Fibroblast of skin of left quadriceps (primary cell): ENCODE measurements at places on chromosomes 5 and 9.

GRCh38 chr5:32476891-32477290 lies 32.4 kb upstream of the ZFR start:
- DNase-seq = no peak

DNA sequence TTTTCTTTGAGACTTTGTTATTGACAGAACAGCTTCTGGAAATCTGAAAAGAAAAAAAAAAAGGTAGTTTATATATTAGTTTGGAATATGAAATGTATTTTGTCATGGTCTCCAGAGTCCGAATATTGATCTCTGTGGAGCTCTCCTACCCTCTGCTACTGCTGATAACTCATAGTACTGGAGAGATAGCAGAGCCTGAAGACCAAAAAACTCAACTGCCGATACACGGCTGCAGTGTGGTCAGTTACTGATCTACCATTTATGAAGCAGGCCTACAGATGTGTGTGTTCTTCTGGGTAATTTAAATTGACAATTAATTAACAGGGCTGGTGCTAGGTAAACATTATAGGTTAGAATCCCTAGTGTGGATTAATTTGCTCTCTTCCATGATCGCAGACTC lies 3.8 kb upstream of the FAM120A start:
- DNase-seq = no peak

DNA sequence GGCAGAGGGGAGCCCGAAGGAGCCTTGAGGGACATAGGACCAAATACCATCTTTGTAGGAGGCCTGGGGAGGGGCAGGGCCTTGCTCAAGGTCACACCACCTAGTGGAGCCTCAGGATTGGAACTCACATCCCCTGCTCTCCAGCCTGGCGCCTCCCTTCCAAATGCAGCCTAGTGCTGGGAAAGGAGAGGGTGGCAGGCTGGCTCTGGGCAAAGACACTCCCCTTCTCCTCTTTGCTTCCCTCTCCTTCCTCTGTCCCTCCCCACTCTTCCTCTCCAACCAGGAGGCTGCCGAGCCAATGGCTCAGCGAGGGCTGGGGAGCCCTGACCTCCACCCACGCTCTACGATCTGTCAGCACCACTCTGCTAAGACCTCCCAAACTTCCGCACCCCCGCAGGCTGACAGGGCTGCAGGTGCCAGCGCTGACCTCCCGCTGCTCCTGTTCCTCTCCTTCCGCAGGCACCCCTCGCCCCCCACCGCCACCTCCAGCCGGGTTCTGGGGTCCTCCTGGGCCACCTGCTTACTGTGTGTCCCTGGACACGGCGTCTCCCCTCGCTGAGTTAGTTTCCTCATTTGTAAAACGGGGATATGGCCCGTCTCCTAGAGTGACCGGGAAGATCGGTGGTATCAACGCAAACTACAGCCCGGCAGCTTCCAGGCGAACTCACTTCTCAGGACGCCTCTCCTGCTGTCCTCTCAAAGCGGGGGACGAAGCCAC lies 52.9 kb downstream of the C9orf50 start:
- DNase-seq = no peak

- no peak for DNase-seq
Observed at GRCh38 chr5:95763941-95764340, 32.8 kb downstream of the RHOBTB3 start.

GRCh38 chr5:148372166-148372725 lies 11.5 kb upstream of the FBXO38 start:
- no peak for DNase-seq

GRCh38 chr5:125483609-125484008 lies 737.2 kb upstream of the ZNF608 start:
- DNase-seq = no peak

GRCh38 chr5:57171816-57172465 lies 1.9 kb upstream of the GPBP1 start:
- no peak for DNase-seq

- DNase-seq = no peak
Observed at GRCh38 chr5:95281226-95281625, 3.7 kb downstream of the MCTP1 start.

DNA sequence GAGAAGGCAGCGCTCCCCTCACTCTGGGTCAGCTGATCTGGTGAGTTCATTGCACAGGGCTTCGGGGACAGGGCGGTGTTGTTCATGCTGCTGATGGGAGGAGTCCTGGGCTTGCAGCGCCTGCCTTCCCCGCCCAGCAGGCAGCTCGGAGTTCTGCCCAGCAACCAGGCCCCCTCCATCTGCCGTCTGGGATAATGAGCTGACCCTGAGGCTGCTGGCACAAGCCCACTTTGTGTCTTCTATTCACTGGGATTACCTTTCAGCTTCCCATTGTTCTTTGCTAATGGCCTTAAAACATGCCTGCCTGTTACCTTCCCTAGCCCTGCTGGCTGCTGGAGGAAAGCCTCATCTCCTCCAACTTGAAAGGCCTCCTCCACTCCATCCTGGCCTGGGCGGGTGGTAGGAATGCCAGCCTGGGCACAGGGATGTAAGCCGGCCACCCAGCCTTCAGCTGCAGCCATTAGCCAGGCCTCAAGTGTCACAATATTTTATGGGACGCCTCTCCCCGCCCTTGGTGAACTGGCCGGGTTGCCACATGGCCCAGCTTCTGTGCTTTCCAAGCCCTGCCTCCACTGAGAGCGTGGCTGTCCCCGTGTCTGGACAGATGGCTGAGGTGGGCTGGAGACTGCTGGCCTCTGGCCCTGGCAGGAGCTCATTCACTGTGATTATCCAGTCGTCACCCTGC lies 70.4 kb downstream of the GADD45G start:
- no peak for DNase-seq

DNA sequence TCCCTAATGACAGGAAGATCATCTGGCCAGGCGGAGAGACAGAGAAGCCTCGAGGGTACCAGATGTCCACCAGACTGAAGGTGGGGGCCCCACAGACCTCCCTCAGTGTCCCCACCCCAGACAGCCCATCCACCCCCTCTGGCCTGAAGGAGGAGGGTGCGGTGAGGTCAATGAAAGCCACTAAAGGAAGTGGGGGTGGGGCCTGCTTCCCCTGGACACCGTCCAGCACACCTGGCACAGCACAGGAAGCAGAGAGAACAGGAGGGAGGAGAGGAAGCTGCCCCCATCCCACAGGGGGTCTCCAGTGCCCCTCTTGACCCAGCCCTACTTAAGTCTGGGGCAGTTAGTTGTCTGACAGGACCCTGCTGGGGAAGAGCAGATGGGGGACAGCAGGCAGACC lies 11.2 kb downstream of the LRRC26 start:
- DNase-seq = no peak

DNA sequence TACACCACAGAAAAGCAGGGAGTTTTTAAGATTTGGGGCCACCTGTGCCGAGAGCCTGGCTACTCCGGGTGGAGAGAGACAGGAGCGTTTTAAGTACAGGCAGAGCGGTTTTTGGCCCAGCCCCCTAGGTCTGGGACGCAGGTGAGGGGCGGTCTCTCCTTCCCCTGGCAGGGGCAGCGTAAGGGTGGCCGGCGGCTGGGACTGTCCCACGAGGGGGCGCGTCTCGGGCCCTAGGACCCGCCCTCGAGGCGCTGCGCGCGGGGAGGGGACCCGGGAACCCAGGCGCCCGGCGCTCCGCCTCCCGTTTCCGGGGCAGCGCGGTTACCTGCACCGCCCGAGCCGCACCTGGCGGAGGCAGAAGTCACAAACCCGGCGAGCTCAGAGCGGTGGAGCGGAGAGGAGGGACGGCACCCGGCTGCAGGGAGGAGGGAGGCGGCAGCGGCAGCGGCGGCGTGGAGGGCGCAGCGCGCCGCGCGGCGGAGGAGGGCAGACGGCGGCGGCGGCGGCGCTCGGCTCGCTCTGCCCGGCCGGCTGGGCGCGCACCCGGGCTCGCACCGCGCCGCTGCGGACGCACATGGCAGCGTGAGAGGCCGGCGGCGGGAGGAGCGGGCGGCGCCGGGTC lies at the start of gene WWC1:
TSS of gene WWC1 (plus strand) at position 304 of the 622 bp plus-strand sequence. CDS start 508 bp downstream, outside the sequence.
- DNase-seq = no peak

GRCh38 chr9:115847216-115847615 lies 306.4 kb upstream of the PAPPA start:
- DNase-seq = no peak

GRCh38 chr5:148312153-148312552 lies at the start of gene SPINK7:
SPINK7 (plus strand) TSS chr5:148312423; CDS start chr5:148312484, 61 bp downstream.
- DNase-seq = no peak

DNA sequence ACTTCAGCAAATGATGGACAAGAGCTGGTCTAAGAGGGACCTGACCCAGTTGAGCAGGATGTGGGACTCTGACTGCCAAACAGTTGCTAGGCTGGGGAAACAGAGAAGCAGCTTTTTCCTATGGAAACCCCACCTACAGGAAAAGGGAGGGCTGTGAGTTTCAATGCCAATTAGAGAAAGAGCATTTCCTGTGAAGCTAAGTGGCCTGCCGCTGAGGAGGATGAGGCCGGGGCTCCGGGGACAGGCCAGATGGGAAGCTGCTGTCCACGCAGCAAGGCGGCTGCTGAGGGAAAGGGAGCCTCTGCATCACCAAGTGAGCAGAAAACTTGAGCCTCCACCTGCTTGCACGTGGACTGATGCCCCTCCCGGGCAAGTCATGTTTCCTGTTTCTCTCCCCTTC lies at the start of gene PCDH12:
TSS of gene PCDH12 (minus strand) at position 90 of the 400 bp plus-strand sequence. CDS start 351 bp downstream, outside the sequence.
- DNase-seq = no peak

GRCh38 chr5:58016877-58017276 lies 443.0 kb downstream of the PLK2 start:
- no peak for DNase-seq

DNA sequence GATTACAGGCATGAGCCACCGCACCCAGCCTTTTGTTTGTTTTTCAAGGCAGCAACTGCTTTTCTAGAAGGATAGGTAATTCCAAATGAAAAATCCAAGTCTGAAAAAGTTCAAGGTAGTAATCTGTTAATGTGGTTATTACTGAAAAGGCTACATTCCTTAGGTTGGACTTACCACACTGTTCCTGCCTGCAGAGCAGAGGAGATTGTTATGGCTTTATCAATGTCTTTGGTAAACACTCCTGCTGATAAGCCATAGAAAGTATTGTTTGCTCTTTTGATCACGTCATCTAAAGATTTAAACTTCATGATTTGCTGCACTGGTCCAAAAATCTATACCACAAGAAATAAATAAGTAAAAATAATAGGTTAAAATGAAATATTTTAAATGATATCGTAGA lies 43.4 kb downstream of the ALDH1A1 start:
- DNase-seq = no peak

DNA sequence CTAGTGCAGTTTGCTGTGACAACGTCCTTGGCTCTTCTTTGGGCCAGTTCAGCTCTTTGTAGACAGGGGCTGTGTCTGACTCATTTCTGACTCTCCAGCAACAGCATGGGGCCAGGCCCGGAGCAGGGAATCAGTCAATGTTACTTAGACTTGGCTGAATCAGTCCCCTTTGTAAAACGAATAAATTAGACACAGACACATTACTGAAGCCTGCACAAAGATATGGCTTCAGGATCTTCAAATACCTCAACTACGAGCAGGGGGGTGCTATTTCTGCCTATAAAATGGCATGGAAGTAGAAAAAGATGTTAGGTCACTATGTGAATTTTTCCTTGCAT lies 204.7 kb downstream of the TTLL11 start:
- DNase-seq = peak; percentile 59

DNA sequence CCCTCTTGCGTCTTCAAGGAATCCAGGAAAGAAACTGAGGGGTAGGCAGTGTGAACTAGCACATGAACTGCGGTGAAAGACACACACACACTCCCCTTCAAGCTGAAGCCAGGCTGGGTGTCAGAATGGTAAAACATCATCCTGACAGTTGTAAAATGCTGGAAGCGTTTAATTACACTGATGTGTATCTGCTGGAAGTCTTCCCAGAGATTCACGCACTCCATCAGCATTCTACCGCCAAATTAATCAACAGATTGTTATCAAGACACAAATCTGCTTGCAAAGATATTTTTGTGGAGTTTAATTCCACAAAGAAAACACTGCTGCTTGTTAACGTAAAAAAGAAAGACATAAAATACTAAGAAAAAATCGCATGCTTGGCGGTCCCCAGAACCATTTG lies 241.0 kb upstream of the NFIL3 start:
- no peak for DNase-seq

- DNase-seq = no peak
Observed at GRCh38 chr9:24439456-24439855, 106.2 kb downstream of the IZUMO3 start.

GRCh38 chr5:87541033-87541432 lies 128.3 kb upstream of the CCNH start:
- peak; percentile 0 for DNase-seq

GRCh38 chr5:83222906-83223305 lies 145.6 kb downstream of the XRCC4 start:
- no peak for DNase-seq

DNA sequence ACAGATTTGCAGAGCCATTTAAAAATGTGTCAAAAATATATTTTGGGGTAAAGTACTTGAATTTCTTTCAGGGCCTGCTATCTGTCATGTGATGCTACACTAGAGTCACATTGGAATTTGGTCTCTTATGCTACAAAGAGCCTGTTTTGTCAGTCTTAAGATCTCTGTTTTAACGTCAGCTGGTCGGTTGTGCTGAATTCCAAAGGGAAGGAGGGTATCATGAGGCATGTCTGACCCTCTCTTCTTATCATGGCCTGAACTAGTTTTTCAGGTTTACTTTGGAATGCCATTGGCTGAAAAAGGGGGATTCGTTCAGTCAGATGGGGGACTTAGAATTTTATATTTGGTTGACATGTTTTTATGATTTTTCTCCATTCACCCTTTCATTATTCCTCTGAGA lies 290.6 kb downstream of the CD180 start:
- no peak for DNase-seq

DNA sequence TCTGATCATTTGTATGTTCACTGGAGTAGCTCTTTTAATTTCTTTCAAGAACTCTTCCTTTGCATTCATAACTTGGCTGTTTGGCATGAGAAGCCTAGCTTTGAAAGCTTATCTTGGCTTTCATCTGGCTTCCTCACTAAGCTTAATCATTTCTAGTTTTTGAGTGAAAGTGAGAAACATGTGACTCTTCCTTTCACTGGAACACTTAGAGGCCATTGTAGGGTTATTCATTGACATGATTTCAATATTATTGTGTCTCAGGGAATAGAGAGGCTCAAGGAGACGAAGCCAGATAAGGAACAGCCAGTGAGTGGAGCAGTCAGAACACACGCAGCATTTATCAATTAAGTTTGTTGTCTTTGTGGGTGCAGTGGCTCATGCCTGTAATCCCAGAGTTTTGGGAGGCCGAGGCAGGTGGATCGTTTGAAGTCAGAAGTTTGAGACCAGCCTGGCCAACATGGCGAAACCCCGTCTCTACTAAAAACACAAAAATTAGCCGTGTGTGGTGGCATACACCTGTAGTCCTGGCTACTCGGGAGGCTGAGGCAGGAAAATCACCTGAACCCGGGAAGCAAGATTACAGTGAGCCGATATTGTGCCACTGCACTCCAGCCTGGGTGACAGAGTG lies 98.3 kb downstream of the UGCG start:
- no peak for DNase-seq

- DNase-seq = no peak
Observed at GRCh38 chr9:91407580-91408318, 15.9 kb downstream of the NFIL3 start.

- no peak for DNase-seq
Observed at GRCh38 chr9:118785456-118785855, 583.8 kb downstream of the BRINP1 start.

GRCh38 chr5:170497311-170498038 lies 6.3 kb upstream of the KCNIP1 start:
- no peak for DNase-seq

- no peak for DNase-seq
Observed at GRCh38 chr9:87732756-87733155, 6.8 kb downstream of the CTSL start.

- no peak for DNase-seq
Observed at GRCh38 chr9:127575875-127576778, 36.0 kb upstream of the STXBP1 start.
